Vein endothelial cell (primary cell): ENCODE measurements at places on chromosomes 5 and 9. TPM values are rescaled to one million over a fixed set of nuclear protein-coding genes. Genes with fewer than 3 reads are reported as not detected.

Gene ACTBL2
- under 0.01 TPM in 1 of 2 replicates, not detected in the other for total RNA-seq

Gene PIP5K1B
- total RNA-seq = 0.19 TPM in 1 of 2 replicates, not detected in the other

Gene DNAI1
- not detected in 2 replicates for total RNA-seq

Gene UBAC1
- 36.2 and 38.5 TPM in 2 replicates for total RNA-seq

Gene PHF24
- not detected in 2 replicates for total RNA-seq

Gene ALDH1A1
- 188 and 196 TPM in 2 replicates for total RNA-seq

Gene CCDC192
- total RNA-seq = not detected in 2 replicates
